Activated B cell treated with CpG ODN at 0.5 μM for 24 hours (primary cell): ENCODE measurements at places on chromosomes 7 and 10. TPM values are rescaled to one million over a fixed set of nuclear protein-coding genes. Genes with fewer than 3 reads are reported as not detected.

The GARIN1A gene
- total RNA-seq: 1.2 and 1.4 TPM in 2 replicates

GRCh38 chr10:110897184-110897583 is 21.8 kb downstream of the BBIP1 start:
- no peak for DNase-seq

The NRP1 gene
- not detected in 2 replicates for total RNA-seq

DNA sequence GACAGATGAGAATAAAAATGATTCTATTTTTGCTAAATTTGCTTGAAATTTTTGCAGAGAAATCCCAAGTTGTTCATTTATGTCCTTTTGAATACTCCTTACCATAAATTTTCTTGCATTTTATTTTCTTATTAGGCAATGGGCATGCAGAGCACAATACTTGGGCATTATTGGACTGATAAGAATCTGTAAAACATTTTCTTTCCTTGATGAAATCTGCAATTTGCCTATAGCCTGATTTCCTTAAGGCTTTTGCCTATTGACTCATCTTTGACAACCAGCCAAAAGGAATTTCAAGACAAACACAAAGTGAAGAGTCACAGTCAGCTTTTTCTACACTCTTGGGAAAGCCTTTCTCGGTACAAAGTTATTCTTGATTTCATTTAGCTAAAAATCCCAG is 30.5 kb upstream of the GNAT3 start:
- no peak for DNase-seq

- no peak for DNase-seq
Measured at GRCh38 chr7:150668472-150668911, 17.0 kb upstream of the GIMAP2 start.

DNA sequence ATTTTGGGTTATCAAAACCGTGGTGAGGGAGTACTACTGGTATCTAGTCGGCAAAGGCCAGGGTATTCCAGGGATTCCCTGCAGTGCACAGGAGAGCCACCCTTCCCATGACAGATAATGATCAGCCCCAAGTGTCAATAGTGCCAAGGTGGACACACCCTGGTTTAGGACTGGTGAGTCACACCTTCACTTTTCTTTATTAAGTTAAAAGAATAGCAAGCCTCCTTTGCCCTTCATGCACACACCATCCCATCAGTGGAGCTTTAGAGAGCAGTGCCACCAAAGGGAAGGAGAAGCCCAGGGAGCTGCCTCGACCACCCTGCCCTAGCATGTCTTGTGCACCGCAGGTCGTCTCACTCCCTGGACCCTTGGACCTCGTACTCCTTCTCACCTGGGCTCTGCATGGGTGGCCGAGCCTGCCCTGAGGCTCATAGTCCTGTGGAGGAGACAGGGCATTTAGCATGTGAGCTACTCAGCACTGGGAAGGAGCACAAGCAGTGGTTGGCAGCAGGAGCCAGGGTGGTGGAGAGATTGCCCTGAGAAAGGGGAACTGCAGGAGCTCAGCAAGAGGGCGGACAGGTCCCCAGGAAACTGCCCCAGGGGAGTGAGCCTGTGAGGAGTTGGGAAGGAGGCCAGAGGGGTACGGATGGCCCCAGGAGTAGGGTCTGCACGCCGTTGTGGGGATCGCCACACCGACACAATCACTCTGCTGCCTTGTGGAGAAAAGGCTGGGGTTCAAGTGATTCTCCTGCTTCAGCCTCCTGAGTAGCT is 17.4 kb downstream of the UBE2D4 start:
- no peak for DNase-seq

DNA sequence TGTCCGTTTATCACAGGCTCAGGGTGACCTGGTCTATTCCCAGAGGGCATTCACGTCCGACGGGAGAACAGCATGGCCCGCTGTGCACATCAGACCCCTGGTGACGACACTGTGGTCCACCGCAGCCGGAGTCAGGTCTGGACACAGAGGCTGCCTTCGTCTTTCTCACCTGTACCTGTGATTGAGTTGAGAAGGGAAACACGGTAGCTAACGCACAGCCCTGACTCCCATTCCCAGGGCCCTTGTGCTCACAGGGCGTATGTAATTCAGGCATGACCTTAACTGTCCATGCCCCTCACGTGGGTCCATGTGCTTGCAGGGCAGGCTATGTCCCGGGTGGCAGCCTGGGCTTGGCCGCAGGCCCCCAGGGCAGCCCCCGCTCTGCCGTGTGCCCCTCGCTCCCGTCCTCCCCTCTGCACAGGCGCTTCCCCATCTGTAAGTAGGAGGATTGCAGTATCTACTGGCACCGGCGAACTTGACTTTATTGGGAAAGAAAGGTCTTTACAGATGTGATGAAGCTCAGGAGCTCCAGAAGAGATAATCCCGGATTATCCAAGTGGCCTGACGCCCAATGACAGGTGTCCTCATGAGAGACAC is 221.3 kb upstream of the TCERG1L start:
- DNase-seq: no peak

The CALCR gene
- not detected in 2 replicates for total RNA-seq

DNA sequence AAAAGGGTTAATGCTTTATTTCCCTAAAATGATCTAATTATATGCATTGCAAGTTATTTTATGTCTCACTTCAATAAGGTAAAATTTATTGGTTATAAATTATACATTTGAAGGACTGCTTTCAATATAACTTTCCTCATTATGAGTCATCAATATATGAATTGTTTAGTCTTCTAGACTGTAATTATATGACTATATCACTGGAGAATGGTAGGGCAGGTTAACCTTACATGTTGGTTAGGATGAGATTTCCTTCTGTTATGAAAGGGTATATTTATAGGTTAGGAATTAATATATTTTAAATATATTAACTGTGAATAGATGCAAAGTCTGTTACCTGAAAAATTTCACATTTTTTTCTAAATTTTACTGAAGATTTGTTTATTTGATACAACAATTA is 406.4 kb upstream of the ETV1 start:
- DNase-seq: no peak

- DNase-seq: no peak
Measured at GRCh38 chr10:131767716-131768115, 133.1 kb upstream of the PPP2R2D start.

DNA sequence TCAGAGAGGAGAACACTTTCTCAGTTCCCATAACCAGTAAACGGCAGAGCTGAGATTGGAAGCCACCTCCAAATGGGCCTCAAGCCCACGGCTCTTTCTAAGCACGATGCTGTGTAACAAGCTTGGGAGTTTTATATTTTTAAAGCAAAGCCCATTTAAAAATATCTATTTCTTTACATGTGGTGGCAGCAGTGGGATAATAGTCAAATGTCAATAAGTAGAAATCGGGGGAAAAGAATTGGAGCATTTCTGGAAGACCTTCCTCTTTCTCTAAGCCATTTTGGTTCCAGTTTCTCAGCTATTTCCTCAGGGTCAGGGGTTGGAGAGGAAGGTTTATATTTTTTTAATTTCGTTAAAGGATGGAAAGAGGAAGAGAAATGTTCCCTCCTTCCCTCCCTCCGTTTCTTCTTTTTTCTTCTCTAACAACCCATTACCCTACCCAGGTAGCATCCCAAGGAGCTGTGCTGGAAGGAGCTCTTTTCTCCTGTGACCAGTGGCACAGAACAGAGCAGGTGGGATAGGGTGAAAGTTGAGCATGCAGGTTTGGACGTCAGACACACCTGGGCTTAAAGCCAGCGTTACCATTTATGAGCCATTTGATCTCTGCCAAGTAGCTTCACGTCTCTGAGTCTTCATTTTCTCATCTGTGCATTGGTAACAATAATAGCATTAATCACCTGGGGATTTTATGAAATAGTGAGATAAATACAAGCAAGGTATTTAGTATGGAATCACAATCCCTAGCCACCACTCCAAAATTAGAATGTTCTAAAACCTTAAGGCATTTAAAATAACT is 515.7 kb downstream of the RPS24 start:
- no peak for DNase-seq

DNA sequence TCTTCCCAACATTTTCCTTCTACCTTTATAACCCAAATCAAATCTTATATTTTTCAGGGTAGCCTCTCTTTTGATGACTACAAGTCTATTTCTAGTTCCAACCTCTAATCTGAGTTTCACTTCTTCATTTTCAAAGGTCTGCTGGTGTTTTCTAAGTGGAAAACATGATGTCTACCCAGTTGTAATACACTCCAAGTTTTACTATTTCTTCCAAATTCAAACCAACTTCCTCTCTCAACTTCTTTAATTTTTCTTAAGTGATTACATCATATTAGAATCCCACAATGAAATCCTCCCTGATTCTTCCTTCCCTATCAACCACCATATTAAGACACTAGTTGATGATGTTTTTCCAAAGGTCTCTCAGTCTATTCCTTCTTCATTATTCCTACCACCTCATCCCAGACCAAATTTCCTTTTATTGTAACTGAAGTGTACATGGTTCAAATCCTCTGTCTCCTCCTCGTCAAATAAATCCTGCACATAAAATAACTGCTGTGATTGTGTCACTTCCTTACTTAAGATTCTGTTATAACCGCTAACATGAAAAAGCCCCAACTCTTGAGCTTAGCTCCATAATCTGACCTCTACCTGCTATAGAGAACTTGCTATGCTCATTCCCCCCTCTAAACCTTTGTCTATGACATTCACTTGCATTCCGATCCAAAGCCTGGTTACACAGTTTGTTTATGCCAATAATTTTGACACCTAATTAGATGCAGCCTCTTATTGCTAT is 12.7 kb downstream of the TAS2R38 start:
- DNase-seq: no peak

DNA sequence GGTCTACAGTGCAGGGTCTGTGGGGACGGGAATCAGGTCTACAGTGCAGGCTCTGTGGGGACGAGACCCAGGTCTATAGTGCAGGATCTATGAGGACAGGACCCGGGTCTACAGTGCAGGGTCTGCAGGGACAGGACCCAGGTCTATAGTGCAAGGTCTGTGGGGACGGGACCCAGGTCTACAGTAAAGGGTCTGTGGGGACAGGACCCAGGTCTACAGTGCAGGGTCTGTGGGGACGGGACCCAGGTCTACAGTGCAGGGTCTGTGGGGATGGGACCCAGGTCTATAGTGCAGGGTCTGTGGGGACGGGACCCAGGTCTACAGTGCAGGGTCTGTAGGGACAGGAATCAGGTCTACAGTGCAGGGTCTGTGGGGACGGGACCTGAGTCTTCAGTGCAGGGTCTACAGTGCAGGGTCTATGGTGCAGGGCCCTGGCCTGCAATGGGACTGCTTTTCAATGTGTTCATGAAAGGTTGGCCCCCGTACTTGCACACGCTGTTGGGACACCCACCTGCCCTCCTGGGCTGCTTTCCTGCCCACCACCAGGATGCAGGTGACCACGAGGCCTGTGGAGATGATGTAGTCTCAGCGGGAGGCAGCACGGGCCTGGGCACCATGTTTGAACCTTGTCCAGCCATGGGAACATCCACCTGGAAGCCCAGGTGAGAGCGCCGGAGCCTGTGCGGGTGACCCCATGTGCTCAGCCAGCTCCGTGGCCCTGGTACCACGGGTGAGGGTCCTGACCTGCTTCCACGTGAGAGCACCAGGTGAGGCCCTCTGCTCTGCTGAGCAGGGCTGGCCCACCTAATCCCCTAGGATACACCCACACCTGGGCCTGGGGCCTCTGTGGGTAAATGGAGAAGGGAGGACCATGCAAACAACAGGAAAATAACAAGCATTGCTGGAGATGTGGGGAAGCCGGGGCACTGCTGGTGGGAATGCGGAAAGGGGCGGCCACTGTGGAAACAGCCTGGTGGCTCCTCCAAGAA is 91.4 kb upstream of the DIP2C start:
- DNase-seq: no peak

DNA sequence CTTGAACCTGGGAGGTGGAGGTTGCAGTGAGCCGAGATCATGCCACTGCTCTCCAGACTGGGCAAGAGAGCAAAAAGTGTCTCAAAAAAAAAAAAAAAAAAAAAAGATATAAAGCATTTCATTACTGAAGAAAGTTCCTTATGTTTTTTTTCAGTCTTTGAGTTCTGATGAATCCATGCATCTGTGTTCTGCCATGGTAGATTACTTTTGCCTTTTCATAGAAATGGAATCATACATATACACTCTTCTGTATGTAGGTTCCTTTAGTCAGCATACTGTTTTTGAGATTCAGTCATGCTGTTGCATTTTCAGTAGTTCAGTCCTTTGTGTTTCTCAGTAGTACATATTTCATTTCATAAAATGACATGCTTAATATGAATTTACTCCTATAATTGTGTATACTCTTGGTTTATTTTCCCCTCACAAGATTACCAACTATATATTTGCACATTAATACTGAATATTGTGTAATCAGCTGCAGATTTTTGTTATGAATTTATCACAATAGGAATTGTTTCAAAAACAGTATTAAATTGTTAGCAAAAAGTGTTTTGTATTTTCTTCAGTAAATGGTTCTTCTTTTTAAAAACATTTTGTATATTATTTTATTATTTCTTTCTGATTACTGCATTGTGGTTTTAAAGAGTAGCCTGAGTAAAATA is 2.8 kb upstream of the ZNF777 start:
- DNase-seq: no peak
